CD4-positive, alpha-beta T cell treated with Interleukin-1 beta for 1 hour (primary cell): ENCODE measurements at places on chromosomes 16 and 17.

GRCh38 chr16:364595-365491, 5.5 kb downstream of the MRPL28 start:
- DNase-seq, result no peak

DNA sequence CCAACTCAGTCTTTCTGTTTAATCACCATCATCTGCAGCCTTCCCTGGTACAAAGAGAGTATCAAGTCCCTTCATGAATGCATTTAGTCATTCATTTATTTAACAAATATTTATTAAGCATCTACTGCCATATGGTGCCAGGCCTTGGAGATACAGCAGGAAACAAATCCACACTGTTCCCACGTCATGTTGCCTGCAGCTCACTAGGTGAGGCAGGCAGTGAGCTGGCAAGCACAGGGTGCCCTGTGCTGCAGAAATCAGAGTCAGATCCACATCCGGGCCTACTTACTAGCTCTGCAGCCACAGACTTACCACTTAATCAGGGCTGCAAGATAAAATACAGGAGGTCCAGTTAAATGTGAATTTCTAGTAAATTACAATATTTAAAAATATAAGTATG, 38.5 kb upstream of the CES5A start:
- no peak for DNase-seq

DNA sequence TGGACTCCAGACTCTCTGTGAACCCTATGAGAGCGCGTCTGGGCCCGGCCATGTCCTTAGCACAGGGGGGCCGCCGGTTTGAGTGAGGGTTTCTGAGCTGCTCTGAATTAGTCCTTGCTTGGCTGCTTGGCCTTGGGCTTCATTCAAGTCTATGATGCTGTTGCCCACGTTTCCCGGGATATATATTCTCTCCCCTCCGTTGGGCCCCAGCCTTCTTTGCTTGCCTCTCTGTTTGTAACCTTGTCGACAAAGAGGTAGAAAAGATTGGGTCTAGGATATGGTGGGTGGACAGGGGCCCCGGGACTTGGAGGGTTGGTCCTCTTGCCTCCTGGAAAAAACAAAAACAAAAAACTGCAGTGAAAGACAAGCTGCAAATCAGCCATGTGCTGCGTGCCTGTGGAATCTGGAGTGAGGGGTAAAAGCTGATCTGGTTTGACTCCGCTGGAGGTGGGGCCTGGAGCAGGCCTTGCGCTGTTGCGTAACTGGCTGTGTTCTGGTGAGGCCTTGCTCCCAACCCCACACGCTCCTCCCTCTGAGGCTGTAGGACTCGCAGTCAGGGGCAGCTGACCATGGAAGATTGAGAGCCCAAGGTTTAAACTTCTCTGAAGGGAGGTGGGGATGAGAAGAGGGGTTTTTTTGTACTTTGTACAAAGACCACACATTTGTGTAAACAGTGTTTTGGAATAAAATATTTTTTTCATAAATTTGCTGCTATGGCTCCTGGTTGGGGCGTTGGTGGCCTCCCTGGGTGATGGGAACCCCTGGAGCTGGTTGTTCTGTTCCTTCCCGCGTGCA, 23.1 kb downstream of the STAT5A start:
- DNase-seq, result peak; percentile 45

DNA sequence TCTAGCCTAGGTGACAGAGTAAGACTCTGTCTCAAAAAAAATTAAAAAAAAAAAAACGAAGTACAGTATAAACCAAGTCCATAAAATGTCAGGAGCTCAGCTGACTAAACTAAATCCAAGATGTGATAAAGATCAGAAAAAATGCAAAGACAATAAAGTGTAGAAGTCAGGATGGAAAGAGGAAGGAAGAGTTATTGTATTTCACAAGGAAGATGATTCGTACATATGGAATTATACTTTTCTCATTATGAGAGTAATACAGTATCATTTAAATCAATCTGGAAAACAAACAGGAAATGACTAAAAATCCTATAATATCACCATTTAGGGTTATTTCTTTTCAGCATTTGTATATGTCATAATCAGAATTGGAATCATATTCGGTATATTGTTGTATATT, 11.4 kb upstream of the APOH start:
- no peak for DNase-seq

- DNase-seq, result no peak
Measured at GRCh38 chr16:9153502-9153864, 62.0 kb downstream of the HAPSTR1 start.

DNA sequence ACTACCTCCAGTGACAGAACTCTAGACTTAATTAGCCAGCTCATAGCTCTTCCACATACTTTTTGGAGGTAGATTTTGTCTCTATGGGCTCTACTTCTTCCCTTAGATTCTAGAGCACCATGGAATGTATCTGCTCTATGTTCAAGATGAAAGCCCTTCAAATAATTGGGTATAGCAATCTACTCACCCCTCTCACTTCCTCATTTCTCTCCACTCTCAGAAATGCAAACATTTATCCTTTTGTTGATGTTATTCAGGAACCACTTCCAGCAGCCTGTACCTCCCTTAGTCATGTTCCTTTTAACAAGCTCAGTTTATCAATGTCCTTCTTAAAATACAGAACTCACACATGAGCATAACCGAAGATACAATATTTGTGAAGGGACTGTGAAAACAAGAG, 78.5 kb downstream of the GRIN2A start:
- DNase-seq, result no peak

DNA sequence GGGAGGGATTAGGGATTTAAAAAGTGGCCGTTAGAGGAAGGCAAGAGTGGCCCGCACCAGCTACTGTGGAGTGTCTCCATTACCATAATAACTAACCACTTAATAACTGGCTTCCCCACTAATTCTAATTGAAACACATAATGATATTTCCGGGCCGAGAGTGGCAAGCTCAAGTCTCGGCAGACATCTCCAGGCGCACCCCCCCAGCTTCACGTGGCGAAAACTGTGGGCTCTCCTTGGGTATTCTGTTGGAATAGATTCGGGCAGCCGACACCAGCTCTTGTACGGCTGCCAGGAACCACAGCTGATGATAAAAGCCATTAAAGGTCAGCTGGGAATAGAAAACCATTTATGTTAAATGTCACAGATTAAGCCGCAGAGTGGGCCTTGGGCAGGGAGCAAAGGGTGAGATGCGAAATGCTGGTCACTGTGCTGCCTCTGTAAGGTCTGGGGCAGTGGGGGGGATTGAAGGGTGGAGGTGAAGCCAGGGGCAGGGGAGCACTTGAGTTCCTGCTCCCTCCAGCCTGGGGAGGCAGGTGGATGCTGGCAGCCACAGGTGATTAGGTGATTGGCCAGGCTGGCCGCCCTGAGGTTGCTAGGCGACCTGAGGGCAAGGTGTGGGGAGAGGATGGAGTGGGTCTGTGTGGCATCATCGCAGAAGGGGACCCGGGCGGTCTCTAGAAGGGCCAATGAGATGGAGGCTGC, 115.6 kb upstream of the SDK2 start:
- no peak for DNase-seq

- peak; percentile 75 for DNase-seq
Measured at GRCh38 chr16:81616321-81617020, 162.6 kb upstream of the PLCG2 start.

- peak; percentile 92 for DNase-seq
Measured at GRCh38 chr16:89115216-89115861, 21.7 kb downstream of the ACSF3 start.

DNA sequence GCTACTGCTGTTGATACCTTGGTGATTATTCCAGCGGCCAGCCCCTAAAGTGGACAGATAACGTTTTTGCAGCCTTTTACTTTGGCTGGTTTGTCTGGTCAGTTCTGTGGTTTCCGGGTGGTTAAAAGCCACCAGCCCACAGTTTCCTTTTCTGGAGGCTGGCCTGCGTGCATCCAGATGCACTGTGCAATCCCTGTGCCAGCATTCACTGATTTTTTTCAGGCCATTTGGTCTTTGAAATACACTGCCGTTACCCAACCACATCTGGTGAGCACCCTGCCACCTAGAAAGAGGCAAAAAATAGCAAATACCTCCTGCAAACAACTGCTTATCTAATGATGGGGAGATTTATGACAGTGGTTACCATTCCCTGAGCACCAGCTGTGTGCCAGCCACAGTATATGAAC, 797 bp downstream of the NUDT7 start:
- DNase-seq, result no peak

DNA sequence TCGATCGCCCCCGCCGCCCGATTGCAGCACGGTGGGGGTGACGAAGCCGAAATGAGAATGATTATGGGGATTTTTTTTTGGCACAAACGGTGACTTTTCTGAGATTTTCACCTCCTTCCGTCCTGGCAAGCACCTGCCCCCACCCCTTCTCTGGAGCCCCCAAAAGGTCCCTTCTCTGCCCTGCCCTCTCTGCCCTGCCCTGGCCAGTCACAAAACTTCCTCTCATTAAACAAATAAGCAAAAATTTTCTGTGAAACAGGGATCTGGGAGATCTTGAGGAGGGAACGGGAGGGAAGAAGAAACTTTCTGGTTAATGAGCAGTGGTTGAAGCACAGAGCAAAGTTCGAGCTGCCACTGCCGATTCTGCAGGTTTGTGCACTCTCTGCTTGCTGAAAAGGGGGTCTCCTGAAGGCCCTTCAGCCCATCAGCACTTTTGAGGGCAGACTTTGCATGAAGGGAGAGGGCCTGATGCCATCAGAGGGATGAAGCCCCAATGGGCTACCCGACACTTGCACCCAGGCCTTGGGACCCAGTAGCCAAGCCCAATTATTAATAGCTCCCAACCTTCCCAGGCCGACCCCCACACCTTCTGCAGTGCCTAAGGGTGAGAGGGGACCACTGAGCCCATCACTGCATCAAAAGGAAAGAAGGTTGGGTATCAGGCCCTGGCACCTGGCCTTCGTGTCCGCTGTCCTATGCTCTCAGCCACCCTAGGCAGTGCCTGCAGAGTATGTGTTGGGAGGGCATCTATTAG, 1.0 kb upstream of the HOXB8 start:
- no peak for DNase-seq

DNA sequence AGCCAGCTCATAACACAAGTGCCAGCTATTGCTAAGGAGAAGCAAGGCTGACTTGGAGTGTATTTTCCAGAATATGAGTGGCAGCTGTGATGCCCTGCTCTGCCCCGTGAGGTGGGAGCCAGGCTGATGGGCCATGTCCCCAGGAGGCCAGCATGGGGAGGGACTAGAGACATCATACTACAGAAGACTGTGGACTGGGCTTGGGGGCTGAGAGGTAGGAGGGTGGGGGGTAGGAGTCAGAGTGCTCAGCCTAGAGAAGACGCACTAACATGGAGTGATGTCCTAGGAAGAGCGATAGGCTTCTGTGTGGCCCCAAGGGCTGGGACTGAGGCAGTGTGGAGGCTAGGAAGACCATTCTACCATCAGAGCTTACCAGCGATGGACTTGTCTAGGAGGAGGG, 143.7 kb downstream of the WSCD1 start:
- DNase-seq, result no peak

DNA sequence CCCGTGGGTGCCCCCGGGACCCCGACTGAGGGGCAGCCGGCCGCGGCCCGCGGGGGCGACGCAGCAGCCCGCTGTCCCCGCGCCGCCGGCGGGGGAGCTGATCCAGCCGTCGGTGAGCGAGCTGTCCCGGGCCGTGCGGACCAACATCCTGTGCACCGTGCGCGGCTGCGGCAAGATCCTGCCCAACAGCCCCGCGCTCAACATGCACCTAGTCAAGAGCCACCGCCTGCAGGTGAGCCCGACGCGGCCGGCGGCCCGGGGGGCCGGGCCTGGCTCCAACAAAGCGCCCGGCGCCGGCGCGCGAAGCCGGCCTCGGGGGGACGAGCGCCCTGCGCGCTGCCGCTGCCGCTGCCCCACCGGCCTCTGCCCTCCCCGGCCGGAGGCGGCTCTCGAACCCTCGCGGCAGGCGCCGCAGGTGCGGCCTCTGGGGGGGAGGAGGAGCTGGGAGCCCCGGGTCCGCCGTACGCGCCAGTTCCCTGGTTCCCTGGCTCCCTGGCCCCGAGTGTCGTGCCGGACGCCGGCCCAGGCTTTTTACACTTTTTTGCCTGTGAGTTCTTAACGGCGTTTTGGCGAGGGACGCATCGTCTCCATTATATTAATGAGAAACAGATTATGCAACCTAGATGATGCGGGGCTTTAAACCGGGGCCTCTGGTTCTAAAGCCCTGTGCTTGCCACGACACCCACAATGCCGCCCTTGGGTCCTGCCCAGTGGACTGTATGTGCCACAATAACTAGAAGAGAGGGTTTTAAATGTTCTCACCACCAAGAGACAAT, 521 bp downstream of the ATMIN start:
- peak; percentile 61 for DNase-seq

- DNase-seq, result peak; percentile 37
Measured at GRCh38 chr17:1298606-1299005, 19.1 kb downstream of the TRARG1 start.

DNA sequence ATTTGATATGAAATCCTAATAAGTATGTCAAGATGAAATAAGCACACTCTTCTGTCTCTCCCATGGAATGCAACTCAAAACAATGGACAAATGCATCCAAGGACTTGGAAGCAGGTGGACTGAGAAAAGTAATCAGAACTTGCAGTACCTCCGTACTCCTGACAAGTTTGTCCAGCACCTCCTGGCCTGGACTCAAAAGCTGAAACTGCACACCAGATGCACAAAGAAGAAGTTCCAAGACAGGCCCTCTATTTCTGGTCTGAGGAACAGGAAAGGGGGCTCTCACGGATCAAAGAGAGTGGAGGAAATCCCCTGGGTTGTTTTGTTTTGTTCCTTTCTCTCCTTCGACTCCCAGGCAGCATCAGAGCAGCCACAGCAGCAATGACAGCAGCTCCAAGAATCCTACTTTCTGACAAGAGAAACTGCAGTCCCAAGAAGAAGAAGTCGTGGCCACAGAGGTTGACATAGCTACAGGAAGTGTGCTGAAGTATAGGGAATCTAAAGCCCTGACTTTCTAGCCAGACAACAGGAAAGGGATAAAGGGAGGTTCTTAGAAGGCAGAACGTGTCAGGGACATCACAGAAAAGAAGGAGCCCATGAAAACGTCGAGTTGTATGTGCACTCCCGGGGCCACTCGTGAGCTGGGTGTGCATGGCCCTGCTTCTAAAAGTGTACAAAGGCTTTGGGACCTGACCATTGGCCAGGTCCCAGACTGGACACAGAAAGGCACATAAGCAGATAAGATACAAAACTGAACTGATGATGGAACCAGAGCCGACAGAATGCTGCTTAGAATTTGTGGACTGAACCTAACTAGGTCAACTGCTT, 29.3 kb downstream of the AKAP10 start:
- DNase-seq, result no peak

DNA sequence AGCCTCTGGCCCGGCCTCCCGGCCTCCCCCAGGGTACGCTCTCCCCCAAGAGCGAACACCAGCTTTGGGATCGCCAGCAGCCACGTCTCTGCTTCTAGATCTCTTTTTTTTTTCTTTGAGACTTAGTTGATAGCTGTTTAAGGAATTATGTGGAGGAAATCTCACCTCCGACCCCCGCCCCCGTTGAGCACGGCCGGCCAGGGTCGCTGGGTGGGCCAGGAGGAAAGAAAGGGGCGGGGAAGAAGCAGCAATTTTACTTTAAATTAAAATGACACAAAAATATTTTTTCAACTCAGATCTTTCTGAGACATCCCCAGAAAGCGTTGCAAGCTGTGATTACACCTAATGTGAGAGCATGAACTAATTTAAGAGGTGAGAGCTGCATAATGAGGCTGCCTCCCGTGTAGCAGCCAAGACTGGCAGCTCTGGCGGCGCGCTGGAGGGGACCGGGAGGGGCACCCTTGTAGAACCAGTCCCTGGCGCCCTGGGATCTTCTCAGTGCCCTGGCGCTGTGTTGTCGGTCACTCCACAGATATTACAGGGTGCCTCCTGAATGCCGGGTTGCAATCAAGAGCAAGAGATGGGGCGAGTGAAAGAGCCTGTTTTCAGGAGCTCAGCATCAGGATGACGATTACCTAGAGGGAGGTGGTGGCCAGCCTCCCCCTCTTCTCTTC, 1.9 kb upstream of the CBLN1 start:
- DNase-seq, result no peak

GRCh38 chr16:15725641-15726240, 75.7 kb downstream of the NDE1 start:
- DNase-seq, result no peak
